ENCODE measurements at places on chromosomes 3 and 15.

DNA sequence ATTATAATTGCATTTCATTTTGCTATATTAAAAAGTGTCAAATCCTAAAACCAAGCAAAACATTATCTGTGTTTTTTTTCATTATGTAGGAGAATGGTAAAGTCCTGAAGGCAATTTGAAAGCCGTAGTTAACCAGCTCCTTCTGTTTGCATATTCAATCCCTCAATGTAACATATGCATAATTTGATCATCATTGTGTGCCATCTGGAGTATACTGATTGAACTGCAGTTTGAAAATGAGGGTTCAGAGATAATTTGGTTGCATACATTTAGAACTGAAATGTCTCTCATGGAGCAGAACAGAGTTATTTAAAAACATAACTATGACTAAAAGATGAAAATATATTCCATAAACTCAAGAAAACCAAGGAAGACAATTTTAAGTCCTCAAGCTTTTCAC is 518.6 kb downstream of the GBE1 start:
- DNase-seq = no peak

- no peak for DNase-seq
Measured at GRCh38 chr15:72237029-72237852, 6.3 kb upstream of the PKM start.

GRCh38 chr3:64167351-64167750 is 57.9 kb downstream of the PRICKLE2 start:
- no peak for DNase-seq

GRCh38 chr3:111956995-111957734 is 21.7 kb upstream of the ABHD10 start:
- DNase-seq = no peak

DNA sequence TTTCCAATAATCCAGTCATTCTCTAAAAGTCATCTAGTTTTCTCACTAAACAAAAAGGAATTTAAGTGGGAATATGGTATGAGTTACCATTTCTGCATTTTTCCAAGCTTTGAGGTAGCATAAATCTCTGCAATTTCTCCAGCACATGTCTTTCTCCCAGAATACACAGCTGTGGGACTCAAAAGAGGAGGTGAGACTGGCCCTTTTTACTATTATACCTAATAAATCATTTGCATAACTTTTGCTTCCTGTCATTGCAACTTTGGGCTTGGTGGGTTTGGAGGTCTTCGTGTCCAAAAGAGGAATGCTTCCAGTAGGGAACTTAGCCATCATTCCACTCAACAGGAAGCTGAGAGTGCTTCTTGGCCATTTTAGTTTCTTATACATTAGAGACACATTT is 94.8 kb downstream of the FMN1 start:
- DNase-seq = no peak

DNA sequence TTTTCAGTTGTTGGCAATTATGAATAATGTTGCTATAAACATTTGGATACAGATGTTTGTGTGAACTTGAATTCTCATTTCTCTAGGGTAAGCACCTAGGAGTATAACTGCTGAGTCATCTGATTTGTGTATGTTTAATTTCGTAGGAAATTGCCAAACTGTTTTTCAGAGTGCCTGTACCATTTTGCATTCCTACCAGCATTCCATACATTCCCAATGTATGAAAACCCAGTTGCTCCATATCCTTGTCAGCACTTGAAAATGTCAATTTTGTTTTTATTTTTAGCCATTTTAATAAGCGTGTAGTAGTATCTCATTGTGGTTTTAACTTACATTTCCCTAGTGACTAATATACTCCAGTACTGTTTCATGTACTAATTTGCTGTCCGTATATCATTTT is 98.5 kb upstream of the TSC22D2 start:
- DNase-seq = no peak

GRCh38 chr3:33030802-33031201 is 66.1 kb downstream of the GLB1 start:
- DNase-seq = no peak

Measured in renal cortex interstitium (tissue), 15 donors.